ENCODE measurements at places on chromosomes 4 and X.

DNA sequence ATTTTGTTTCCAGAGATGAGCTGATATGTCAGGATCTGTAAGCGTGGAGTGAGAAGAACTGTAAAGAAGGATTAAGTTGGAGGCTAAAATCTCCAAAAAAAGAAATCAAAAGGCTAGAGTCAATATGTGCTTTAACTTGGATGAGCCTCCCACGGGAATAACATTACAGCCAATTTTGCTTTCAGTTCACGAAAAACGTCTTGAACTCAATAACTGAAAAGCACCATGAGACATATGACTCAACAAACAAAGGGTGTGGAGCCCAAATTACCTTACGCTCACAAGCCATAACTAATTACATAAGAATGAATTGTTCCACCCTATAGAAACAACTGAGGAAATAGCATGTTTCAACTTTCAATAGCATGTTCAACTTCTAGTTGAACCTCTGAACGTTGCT, 22.3 kb downstream of the TMPRSS11D start:
- no peak for DNase-seq

- no peak for DNase-seq
These were observed 64.4 kb upstream of the UCP1 start for GRCh38 chr4:140633124-140633523.

- no peak for DNase-seq
These were observed 27.0 kb downstream of the PROM1 start for GRCh38 chr4:16056681-16057385.

DNA sequence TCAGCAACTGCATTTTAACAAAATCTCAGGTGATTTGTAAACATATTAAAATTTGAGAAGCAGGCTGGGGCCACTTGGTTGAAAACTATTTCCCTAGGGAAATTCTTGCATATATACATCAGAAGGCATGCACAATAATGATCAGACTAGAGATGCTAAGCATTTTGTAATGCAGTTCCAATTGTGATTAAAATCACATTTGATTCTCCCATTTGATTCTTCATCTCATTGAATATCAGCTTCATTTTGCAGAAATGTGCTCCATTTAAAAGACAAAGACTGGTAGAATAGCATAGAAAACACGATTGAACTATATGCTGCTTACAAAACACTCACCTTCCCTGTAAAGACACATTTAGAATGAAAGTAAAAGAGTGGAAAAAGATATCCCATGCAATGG, 32.4 kb upstream of the FHIP1A start:
- no peak for DNase-seq

DNA sequence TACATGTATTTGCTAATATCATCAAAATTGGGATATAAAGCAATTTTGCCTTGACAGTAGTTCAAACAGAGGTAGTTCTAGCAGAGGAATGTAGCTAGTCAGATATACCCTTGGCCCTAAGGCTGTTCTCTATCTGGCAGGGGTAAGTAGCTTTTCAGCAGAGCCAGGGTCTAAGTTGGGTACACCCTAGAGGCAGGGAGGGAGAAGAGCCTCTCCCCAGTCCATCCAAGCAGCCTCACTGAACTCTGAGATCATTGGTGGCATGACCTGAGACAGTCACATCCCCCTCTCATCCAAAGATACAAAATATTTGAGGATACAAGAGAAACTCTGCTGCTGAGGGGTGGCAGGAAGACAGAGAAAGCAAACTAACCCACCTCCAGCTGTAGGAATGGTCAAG, 343.7 kb downstream of the DHX15 start:
- no peak for DNase-seq

DNA sequence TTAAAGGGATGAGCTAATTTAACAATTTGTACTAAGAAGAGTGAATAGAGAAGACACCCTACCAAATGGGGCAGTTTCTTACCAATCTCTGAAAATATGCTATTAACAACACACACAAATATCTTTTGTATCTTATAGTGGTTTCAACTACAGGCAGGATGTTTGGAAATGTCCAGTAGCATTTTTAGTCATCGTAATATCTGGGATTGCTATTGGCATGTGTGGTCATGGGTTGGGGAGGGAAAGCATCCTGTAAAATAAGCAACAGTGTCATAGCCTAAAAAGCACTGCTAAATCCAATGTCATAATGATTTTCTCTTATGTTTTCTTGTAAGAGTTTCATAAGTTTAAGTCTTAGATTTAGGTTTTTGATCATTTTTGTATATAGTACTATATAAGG, 29.3 kb upstream of the ABCG2 start:
- DNase-seq: no peak

- no peak for DNase-seq
These were observed 10.9 kb downstream of the TBC1D19 start for GRCh38 chr4:26594778-26595177.

GRCh38 chr4:141705048-141705746, 68.8 kb downstream of the IL15 start:
- DNase-seq: no peak

- no peak for DNase-seq
These were observed 512.5 kb upstream of the SLIT2 start for GRCh38 chr4:19739101-19739651.

- no peak for DNase-seq
These were observed 2.2 kb upstream of the MSANTD1 start for GRCh38 chr4:3246458-3247398.

- no peak for DNase-seq
These were observed 506.6 kb downstream of the SH3BGRL start for GRCh38 chrX:81708487-81708886.

GRCh38 chr4:52659722-52660261, 691 bp upstream of the USP46 start:
- peak; percentile 9 for DNase-seq

- DNase-seq: no peak
These were observed 135.2 kb upstream of the RASGEF1B start for GRCh38 chr4:81606801-81607501.

GRCh38 chr4:107317611-107318010, 281.5 kb upstream of the DKK2 start:
- DNase-seq: no peak

- no peak for DNase-seq
These were observed 627.0 kb upstream of the ATOH1 start for GRCh38 chr4:93201471-93202096.

- no peak for DNase-seq
These were observed 2.1 kb upstream of the FAT1 start for GRCh38 chr4:186725469-186726425.

DNA sequence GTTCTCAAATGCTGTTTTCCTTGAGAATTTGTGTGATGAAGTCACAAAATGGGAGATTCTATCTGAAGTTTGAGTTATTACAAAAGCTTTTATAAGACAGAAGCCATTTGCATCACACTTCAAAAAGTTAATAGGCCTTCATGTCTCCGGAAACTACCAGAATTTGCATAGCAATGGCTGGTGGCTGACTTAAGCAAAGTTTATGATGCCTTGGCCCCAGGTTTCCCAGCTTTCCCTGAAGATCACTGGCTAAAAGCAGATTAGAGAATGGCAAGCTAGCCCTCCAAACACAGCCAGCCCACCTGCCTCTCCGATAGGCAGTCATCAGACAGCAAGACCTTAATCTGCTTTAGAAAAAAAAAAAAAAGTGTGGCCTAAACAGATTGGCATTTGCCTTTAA, 197.8 kb downstream of the HS3ST1 start:
- no peak for DNase-seq

- peak; percentile 70 for DNase-seq
These were observed 482 bp downstream of the RNF4 start for GRCh38 chr4:2469192-2469984.
